ENCODE measurements at places on chromosomes 2 and 18.

- no peak for ATAC-seq
Measured at GRCh38 chr18:23151414-23152099, 16.3 kb downstream of the CABLES1 start.

GRCh38 chr18:76674596-76674995, 147.8 kb upstream of the ZNF236 start:
- ATAC-seq, result peak; percentile 35

- no peak for ATAC-seq
Measured at GRCh38 chr2:14642499-14642898, 10.0 kb downstream of the LRATD1 start.

DNA sequence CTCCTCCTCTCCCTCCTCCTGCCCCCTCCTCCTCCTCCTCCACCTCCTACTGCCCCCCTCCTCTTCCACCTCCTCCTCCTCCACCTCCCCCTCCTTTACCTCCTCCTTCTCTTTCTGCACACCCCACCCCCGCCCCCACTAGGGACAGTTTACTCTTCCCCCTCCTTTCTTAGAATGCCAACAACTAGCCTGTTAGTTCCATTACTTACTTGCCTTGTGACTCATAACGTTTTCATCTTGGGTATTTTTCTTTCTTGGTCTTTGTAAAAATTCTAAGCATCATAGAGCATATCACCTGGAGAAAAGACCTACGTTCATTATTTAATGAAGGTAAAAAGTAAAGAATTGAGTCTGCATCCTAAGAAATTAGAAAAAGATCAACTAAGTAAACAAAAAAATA, 165.3 kb downstream of the NEDD4L start:
- no peak for ATAC-seq

DNA sequence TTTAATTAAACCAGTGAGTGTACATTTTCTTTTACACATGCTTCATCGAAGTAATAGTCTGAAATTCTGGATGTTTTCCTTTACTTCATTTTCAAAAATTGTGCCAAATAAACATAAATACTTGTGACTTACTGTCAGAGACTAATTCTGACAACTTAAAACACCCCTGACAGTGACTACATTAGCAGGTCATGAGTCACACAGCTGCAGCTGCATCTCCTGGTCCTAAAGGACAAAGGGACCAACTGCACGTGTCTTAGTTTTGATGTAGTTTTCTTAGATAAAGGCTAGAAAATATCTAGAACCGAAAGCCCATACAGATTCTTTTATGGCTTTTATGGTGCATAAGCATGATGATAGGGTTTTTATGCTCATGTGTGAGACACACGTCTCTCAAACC, 29.6 kb upstream of the DSC3 start:
- no peak for ATAC-seq

- no peak for ATAC-seq
Measured at GRCh38 chr2:219022616-219023015, 18.7 kb downstream of the CFAP65 start.

DNA sequence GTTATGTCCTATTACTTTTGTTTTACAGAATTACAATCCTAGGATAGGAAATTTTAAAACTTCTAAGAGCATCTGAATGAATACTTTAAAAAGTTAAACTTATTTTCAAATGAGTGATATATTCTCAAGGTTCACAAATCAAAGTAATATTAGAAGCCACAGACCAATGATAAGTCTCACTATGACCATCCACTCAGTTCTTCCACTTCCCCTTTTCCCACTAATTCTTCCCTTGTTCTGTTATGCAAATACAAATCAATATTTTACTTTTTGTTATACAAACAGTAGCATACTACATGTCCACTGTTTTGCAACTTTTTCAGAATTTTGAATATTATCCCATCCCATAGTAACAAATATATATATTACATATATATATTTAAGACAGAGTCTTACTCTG, 20.2 kb downstream of the USP37 start:
- no peak for ATAC-seq

Measured in stimulated activated memory B cell treated with anti-CD40 and anti-IgM and Interleukin-4, amounts not matched to agents 10 μg/mL and 1 μg/mL and 100 μg/mL, for 72 hours (primary cell).